ENCODE measurements at places on chromosomes 7 and 10. TPM values are rescaled to one million over a fixed set of nuclear protein-coding genes. Genes with fewer than 3 reads are reported as not detected.

Gene HOXA2
- not detected for total RNA-seq

Gene RAB19
- total RNA-seq, result not detected

GRCh38 chr7:139944248-139944647 lies 115.2 kb downstream of the TBXAS1 start:
- no peak for DNase-seq

DNA sequence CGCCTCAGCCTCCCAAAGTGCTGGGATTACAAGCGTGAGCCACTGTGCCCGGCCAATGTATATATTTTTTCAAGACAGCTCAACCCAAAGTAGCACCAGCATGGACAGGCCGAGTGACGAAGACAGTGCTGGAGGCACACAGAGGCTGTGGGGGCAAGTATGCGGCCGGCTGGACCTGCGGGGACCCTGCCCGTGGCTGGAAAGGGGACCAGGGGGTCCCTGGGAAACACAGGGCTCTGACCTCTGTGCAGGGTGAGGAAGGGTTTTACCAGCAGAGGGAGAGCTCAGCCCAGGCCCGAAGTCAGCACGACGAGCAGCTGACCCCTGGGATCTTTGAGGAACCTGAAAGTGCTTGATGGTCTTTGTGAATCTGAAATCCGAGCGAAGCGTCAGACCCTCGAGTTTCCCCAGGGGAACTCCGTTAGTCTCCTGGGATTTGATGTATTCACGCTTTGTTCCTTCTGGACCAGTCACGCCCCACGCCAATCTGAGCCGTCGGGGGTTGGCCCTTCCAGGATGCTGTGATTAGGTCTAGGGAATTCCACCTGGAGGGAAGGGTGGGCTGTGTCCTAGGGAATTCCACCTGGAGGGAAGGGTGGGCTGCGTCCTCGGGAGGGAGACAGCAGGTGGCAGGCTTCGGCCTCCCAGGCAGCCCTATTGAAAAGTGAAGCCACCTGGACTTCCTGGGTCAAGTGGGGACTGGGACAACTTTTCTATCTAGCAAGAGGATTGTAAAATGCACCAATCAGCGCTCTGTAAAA lies 10.9 kb upstream of the ZFAND2A start:
- DNase-seq, result no peak

Gene CTTNBP2
- 1.3 TPM for total RNA-seq

- no peak for DNase-seq
These were observed 530.2 kb upstream of the FZD8 start for GRCh38 chr10:36171953-36172940.

GRCh38 chr7:35729061-35729783 lies 34.3 kb upstream of the HERPUD2 start:
- DNase-seq, result no peak

Gene CASTOR2
- total RNA-seq, result 27.0 TPM

DNA sequence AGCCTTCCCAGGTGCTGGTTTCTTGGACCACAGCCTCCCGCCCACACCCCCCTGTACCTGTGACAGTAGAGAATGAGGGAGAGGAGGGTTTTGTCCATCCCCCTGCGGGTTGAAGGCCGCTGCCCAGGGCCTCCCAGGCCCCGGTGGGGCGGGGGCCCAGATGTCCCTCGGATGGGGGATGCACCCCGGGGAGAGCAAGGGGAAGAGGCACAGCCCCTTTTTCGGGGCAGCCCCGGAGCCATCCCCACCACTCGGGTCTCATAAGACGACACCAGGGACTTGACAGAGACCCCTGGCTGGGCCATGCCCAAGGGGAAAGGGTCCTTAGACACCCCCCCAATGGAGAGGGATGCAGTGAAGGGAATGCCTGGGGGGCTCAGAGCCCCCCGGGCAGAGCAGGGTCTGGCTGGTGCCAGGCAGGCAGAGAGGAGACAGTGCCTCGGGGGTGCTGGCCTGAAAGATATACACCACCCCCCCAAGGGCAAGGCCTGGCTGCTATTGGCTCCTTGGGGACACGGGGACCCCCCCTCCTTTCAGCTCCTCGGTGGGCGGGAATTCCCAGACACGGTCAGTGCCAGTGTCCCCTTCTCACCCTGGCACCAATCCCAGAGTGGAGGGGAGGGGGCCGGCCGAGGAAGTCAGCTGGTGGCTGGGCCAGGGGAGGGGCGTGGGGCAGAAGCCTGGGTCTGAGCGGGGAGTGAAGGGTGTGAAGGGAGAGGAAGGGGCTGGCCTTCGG lies 3.7 kb upstream of the SPACDR start:
- no peak for DNase-seq

Gene FFAR4
- 0.37 TPM for total RNA-seq

GRCh38 chr10:113553149-113553548 lies 296 bp downstream of the HABP2 start:
- DNase-seq, result no peak

Gene GIMAP6
- 17.2 TPM for total RNA-seq

Measured in heart right ventricle (tissue), 16 donors.